Stimulated activated CD8-positive, alpha-beta memory T cell treated with anti-CD3 and anti-CD28 coated beads, Interleukin-4, amount 100 ng/mL, for 1 hour (primary cell): ENCODE measurements at places on chromosomes 2 and 18.

DNA sequence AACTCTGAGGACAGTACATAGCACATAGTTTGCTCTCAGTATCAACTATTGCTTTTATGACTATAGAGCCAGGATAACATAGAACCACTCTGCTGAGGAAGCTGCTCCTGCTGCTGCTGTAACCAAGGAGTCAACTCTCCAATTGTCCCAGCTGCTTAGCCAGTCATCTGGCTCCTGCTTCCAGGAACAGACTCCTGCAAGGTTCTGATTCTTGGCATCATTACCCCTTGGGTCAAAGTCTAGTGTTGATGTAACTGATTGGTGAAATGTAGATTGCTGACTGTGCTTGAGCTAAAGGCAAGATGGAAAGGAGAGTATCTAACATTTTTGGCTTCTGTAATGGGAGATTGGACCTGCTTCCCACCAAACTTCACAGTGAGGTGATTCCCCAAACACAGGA, 261.9 kb upstream of the FSHR start:
- no peak for DNase-seq

DNA sequence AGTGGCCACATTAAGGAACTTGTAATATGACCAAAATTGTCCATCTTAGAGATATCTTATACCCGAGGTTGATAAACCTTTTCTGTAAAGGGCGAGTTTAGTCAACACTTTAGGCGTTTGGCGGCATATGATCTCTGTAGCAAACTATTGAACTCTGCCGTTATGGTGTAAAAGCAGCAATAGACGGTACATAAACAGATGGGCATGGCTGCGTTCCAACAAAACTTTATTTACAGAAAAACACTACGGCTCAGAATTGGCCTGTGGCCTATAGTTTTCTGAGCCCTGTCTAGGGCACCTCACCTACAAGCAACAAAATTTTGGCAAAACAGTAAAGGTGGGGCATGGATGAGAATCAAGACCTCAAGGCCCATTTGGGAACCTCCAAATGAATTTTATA, 121.9 kb upstream of the HAAO start:
- DNase-seq = no peak

- DNase-seq = no peak
Observed at GRCh38 chr2:201931475-201931874, 102.2 kb upstream of the FZD7 start.

DNA sequence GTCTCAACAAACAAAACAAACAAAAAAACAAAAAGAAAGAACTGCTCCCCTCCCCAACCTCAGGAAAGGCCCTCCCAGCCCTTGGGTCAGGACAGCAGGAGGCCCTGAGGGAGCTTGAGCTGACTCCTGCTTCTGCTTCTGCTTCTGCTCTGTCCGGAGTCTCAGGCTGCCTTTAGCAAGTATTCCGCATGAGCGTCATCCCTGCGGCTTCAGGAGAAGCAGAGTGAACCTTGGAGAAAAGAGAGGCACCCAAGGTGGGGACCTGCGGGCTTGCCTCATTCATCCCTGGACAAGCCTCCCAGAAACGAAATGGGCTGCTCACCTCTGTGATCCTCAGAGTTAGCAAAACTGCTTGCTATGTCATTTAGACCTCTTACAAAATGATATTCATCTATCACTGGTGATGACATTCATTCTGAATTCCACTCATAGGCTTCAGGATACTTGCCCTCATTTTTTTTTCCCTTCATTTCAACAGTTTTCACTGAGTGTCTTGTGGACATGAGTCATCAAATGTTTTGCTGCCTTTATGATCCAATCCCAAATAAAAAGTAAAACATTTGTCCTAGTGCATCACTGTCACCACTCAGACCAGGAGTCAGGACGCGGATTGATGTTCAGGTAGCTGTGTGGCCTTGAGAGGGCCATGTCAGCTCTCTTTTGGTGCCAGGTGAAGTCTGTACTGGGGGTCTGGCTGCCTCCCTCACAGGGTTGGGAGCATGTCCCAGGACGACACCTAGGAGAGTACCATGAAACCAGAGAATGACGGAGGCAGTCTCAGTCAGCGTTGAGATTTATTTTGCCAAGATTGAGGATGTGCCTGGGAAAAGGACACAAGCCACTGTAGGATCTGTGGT, 51.7 kb downstream of the IMPA2 start:
- no peak for DNase-seq

DNA sequence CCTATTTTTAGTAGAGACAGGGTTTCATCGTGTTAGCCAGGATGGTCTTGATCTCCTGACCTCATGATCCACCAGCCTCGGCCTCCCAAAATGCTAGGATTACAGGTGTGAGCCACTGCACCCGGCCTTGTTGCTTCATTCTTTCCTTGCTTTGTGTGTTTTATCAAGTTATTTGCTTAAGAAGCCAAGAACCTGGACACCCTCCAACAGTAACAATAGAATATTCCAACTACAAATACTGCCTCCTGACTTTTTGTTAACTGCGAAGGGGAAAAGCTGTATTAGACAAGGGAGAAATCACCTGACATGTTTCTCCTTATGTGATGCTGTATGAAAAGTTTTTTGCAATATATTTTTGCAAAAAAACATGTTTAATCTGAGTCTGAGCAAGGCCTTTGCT, 297.2 kb downstream of the NCKAP5 start:
- DNase-seq = no peak

GRCh38 chr18:32735781-32736180, 37.0 kb downstream of the KLHL14 start:
- DNase-seq = no peak

- no peak for DNase-seq
Observed at GRCh38 chr2:56001947-56002346, 78.4 kb upstream of the EFEMP1 start.

DNA sequence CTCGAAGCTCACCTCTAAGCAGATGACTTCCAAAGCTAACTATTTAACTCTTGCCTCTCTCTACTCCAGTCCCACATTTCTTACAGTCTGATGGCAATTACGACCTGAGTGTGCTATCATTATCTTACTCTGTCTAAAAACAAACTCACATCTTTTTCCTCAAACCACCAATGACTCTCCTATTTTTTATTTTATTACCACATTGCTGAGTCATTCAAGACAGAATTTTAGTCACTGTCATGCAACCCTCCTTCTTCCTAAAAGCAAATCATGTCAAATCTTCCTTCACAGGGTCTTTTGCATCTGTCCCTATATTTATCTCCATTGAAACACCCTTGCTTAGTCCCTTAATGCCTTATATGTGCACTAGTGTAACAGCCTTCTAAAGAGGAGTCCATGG, 34.6 kb upstream of the C2orf15 start:
- DNase-seq = no peak

DNA sequence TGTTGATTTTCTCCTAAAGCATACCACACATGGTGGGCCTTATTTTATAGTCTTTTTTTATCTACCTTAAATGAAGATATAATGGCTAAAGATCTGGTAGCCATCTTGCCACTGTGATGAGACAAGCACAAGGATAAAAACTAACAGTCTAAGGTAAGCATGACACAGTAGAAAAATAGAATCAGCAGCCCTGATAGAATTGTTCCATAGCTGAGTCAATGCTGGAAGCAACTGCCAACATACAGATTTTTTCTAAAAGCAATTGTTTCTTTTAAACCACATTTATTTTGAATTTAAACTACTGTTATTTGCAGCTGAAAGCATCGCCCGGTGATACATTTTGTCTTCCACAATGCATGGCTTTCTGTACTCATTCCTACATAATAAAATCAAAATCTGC, 1091.5 kb upstream of the CHAC2 start:
- DNase-seq = no peak
